ENCODE measurements at places on chromosomes 7 and 10. TPM values are rescaled to one million over a fixed set of nuclear protein-coding genes. Genes with fewer than 3 reads are reported as not detected.

- no peaks in the 10 kb centered on the region for H3K27me3 ChIP-seq
- no peak overlapping the region for H3K4me3 ChIP-seq
- no peak for DNase-seq
- H3K4me1 ChIP-seq, result peaks cover 16% of the 10 kb centered on the region
Observed at GRCh38 chr10:53009961-53010907, 237.7 kb upstream of the MBL2 start.

DNA sequence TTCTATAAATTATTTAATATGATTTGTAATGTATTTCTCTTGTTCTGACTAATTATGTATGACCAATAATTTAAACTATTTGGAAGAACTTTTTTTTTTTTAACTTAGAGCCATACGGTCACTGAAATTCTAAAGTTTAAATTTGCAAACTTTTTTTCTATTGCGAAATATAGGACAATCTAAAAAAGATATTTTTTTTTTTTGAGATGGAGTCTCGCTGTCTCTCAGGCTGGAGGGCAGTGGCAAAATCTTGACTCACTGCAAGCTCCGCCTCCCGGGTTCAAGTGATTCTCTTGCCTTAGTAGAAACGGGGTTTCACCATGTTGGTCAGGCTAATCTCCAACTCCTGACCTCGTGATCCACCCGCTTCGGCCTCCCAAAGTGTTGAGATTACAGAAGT lies 130.5 kb downstream of the CPED1 start:
- H3K27me3 ChIP-seq, result no peaks in the 10 kb centered on the region
- no peak for DNase-seq
- no peaks in the 10 kb centered on the region for H3K36me3 ChIP-seq
- no peak overlapping the region for H3K4me3 ChIP-seq

GRCh38 chr7:142795339-142795863 lies 24.6 kb downstream of the PRSS2 start:
- no peak for DNase-seq
- no peaks in the 10 kb centered on the region for H3K36me3 ChIP-seq
- H3K4me1 ChIP-seq, result peaks cover 17% of the 10 kb centered on the region

GRCh38 chr7:77989981-77990566 lies 191.5 kb downstream of the PHTF2 start:
- H3K27me3 ChIP-seq, result no peaks in the 10 kb centered on the region
- peak; percentile 5 for DNase-seq
- H3K27ac ChIP-seq, result no peak overlapping the region
- H3K4me3 ChIP-seq, result no peak overlapping the region
- no peaks in the 10 kb centered on the region for H3K4me1 ChIP-seq

The GPC2 gene
- not detected for total RNA-seq

The COL26A1 gene
- not detected for total RNA-seq

- no peak for DNase-seq
- H3K36me3 ChIP-seq, result no peaks in the 10 kb centered on the region
- H3K4me1 ChIP-seq, result peaks cover 14% of the 10 kb centered on the region
- no peak overlapping the region for H3K4me3 ChIP-seq
- no peak overlapping the region for H3K27ac ChIP-seq
Observed at GRCh38 chr7:19707240-19707639, 1.6 kb downstream of the POLR1F start.

DNA sequence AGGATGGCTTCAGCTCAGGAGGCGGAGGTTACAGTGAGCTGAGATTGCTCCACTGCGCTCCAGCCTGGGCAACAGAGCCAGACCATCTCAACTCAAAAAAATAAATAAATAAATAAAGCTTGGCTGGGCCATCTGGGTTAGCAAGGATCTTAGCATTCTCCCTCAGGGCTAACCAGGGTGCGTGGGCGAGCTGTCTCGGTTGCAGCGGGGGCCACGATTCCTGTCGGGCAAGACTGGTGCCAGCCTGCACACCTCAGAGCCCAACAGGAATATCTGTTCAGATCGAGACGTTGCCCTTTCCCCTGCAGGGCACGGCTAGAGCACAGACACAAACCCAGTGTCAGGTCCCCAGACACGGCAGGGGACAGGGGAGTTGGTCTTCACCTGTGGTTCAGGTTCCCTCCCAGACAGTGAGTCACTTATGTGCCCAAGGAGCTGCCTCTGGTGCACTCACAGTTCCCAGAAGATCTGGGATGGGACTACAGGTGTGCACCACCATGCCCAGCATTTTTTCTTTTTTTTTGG lies 75.5 kb upstream of the GTF2I start:
- no peak overlapping the region for H3K4me3 ChIP-seq
- DNase-seq, result no peak
- H3K4me1 ChIP-seq, result peaks cover 64% of the 10 kb centered on the region
- peak overlapping the region; percentile 56 for H3K27ac ChIP-seq
- H3K36me3 ChIP-seq, result no peaks in the 10 kb centered on the region

DNA sequence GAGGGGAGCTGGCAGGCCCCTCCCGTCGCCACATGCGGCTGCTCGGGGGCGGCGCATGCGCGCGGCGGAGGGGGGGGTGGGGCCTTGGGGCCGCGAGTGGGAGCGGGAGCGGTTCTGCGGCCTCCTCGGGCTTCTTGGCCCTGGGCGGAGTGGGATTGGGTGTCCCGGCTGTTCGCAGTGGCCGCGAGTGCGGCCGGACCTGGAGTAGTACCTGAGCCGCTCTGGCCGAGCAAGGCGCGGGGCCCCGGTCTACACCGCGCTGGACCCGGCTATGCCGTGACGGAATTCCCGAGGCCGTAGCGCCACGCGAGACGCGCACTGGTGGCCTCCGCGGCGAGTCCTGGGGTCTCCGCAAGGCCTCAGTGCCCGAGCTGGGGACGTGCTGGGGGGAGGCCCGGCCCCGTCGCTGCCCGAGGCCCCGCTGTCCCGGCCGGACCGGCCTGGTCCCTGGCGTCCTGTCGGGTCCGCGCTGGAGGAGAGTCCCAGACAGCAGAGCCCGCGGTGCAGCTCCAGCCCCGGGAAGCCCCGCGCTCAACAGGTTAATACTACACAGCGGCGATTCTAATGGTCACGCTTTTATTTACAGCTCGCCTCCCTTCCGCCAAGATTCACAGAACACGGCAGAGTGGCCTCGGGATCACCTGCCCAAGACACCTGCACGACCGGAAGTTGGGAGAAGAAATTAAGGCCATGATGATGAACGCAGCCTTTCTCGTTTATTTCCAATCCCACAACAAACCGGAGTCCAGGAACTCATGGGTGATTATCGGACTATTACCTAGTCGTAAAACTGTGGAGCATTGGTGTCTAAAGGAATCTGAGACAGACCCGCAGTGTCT lies 671 bp upstream of the PAXIP1 start:
- no peaks in the 10 kb centered on the region for H3K27me3 ChIP-seq
- H3K36me3 ChIP-seq, result no peaks in the 10 kb centered on the region
- peak overlapping the region; percentile 87 for H3K4me3 ChIP-seq
- H3K27ac ChIP-seq, result peak overlapping the region; percentile 90
- DNase-seq, result peak; percentile 78

The CALML3 gene
- 0.24 TPM for total RNA-seq

The KMT2C gene
- 129 TPM for total RNA-seq

The ZNF722 gene
- total RNA-seq, result not detected

DNA sequence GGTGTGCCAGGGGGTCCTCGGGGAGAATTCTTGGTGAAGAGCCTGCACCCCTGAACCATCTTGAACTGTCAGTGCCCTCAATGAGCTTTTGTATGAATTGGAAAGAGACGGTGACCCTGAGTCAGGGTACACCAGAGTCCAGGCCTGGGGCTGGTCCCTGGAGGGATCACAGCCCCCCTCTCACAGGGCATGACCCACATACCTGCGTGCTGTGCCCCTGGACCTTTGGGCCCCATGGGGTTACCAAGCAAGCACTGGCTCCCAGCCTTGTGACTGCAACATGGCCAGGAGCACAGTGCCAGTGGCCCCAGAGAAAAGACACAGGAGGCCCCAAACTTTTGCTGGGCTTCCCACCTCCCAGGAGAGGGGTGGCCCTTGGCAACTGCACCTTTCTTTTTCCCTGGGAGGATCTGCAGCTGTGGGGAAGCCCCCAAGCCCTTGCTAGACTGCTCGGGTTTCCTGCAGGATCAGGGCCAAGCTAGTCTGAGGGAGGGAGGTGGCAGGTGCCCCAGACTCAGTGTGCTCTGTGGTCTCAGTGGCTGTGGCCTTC lies 153.5 kb downstream of the ZNF248 start:
- no peak for DNase-seq
- no peak overlapping the region for H3K27ac ChIP-seq
- no peaks in the 10 kb centered on the region for H3K4me1 ChIP-seq
- no peaks in the 10 kb centered on the region for H3K27me3 ChIP-seq

The NXPH1 gene
- not detected for total RNA-seq

DNA sequence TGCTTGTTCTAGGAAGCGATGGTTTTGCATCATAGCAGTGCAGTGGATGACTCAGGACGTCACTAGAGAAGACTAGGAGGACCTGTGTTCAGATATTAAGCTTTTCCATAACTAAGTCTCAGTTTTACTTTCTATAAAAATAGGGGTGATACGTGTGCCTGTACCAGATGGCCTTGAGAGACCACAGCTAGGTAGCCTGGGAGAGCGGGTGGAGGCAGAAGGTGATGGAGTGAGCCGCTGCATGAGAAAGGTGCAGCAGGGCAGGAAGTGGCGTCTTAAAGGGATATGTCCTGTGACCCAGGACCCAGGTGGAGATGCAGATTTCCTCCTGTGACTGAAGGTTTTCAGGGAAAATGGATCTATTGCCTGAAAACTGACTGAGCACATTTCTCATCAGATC lies 304.9 kb downstream of the CDC14C start:
- H3K4me1 ChIP-seq, result no peaks in the 10 kb centered on the region
- no peak overlapping the region for H3K27ac ChIP-seq
- no peak overlapping the region for H3K4me3 ChIP-seq
- no peaks in the 10 kb centered on the region for H3K27me3 ChIP-seq
- H3K36me3 ChIP-seq, result no peaks in the 10 kb centered on the region

DNA sequence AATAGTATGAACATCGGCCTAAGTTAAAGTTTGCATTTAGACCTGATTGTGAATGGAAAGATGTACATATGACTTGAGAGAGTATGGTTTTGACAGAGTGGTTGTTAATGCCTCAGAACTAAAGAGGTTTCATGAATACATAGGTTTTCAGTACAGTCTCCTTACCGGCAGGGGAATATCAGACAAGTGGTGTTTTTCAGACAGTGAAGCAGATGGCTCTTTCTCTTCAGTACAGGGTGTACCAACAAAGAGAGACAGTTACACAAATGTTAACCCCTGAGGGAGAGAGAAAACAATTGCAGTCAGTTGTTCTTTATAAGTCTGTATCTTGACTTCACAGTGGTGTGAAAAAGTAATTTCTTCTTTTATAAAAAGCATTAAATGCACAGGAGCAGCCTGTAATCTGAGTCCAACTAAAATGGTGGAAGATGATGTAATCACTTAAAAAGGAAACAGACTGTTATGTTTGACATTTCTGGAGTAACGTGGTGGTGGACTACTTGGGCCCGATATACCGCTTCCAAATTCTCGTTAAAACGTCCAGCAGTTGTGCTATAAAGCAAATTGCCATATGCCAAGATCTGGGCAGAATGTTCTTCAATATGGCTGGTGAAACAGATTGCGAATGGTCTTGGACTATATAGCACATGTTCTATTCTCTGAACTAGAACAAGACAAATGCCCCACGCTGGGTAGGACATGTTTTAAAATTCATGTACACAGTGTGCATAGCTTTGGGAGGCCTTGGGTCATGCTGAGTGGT lies 69.2 kb downstream of the SDK1 start:
- H3K27ac ChIP-seq, result no peak overlapping the region
- DNase-seq, result no peak
- H3K36me3 ChIP-seq, result no peaks in the 10 kb centered on the region
- no peaks in the 10 kb centered on the region for H3K4me1 ChIP-seq
- H3K4me3 ChIP-seq, result no peak overlapping the region

GRCh38 chr7:135341049-135341448 lies 107.4 kb downstream of the STRA8 start:
- H3K4me3 ChIP-seq, result no peak overlapping the region
- H3K27ac ChIP-seq, result no peak overlapping the region
- DNase-seq, result no peak
- H3K27me3 ChIP-seq, result no peaks in the 10 kb centered on the region
- H3K4me1 ChIP-seq, result peaks cover 8% of the 10 kb centered on the region

The CDHR3 gene
- 7.2 TPM for total RNA-seq

GRCh38 chr10:133388973-133389818 lies 4.8 kb upstream of the MTG1 start:
- no peak for DNase-seq
- H3K4me1 ChIP-seq, result peaks cover 5% of the 10 kb centered on the region
- no peak overlapping the region for H3K4me3 ChIP-seq
- no peak overlapping the region for H3K27ac ChIP-seq
- H3K27me3 ChIP-seq, result no peaks in the 10 kb centered on the region

GRCh38 chr10:132576671-132577349 lies 39.2 kb downstream of the INPP5A start:
- H3K27ac ChIP-seq, result no peak overlapping the region
- peaks cover 33% of the 10 kb centered on the region for H3K4me1 ChIP-seq
- H3K4me3 ChIP-seq, result no peak overlapping the region

DNA sequence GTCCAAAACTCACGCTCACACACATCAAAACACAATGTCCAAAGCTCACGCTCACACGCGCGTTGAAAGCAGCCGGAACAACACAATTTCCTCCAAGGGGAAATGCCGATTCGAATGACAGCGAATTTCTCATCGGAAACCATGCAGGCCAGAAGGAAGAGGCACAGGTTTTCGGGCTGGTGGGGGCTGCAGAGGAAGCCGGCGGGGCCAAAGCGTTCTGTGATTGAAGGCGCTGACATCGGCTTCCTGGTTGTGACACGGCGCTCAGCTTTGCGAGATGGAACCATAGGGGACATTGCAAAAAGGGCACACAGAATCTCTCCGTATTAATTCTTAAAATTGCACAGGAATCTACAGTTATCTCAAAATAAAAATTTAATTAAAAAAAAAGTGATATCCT lies 61.3 kb downstream of the FOXL3 start:
- DNase-seq, result peak; percentile 26
- H3K27ac ChIP-seq, result no peak overlapping the region
- H3K36me3 ChIP-seq, result no peaks in the 10 kb centered on the region
- H3K27me3 ChIP-seq, result no peaks in the 10 kb centered on the region
- peaks cover 6% of the 10 kb centered on the region for H3K4me1 ChIP-seq
- H3K4me3 ChIP-seq, result no peak overlapping the region

- H3K27me3 ChIP-seq, result no peaks in the 10 kb centered on the region
- peaks cover 7% of the 10 kb centered on the region for H3K4me1 ChIP-seq
- H3K36me3 ChIP-seq, result no peaks in the 10 kb centered on the region
- no peak for DNase-seq
Observed at GRCh38 chr10:90935581-90936275, 14.8 kb upstream of the ANKRD1 start.

DNA sequence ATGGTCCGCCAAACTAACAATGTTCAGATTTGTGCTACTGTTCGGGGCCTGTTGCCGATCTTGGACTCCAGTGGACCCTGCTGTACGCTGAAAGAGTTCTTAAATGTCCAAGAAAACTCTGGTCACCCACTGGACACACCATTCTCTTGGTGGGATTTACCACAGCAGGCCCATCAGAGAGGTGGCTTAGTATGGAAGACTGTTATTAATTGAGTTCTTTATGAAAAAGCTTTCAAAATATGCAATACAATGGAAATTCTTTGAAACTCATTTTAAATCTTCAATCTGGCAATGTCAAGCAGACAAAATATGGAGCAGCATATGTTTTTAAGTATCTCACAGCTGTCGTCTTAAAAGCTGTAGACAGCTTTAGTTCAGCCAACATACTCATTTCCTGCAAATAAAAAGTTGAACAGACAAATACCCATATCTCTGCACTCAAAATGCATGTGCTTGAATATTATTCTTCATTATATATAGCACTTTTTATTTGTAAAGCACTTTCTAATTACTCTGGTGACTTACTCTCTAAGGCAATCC lies 37.4 kb upstream of the GRM8 start:
- H3K27me3 ChIP-seq, result no peaks in the 10 kb centered on the region
- no peaks in the 10 kb centered on the region for H3K36me3 ChIP-seq
- H3K4me3 ChIP-seq, result no peak overlapping the region
- no peaks in the 10 kb centered on the region for H3K4me1 ChIP-seq
- DNase-seq, result no peak
- no peak overlapping the region for H3K27ac ChIP-seq

Measured in thyroid gland (tissue), 4 donors.